CD4-positive, alpha-beta T cell treated with Interleukin-6 for 4 hours (primary cell): ENCODE measurements at places on chromosomes 12 and 14.

DNA sequence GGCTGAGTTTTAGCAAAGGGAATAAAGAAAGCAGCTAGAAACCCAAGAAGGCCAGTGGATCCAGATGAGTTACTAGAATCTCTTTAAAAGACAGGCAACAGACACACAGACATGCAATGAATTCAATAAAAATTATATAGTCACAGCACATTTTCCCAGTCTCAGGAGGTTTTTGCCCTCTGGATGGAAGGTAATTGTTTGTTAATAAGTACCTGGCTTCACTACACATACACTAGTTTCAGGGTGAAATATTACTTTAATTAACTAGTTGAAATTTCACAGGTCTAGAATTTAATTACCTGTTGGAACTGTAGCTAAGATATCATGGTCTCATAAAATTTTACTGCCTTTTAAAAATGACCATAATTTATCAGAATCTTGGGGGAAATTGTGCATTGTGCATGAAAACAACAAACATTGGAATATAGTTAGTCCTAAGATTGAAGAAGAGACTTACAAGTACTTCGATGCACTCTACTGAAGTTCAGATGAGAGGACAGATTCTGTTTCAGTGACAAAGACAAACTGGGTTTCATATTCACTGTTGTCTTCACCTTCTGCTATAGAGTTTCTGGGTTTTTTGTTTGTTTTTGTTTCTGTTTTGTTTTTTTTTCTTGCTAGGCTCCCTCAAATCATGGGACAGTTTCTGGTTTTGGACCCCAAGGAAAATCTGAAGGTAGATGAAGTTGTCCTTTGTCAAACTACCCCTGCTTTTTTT is 277.0 kb upstream of the GARIN6 start:
- no peak for DNase-seq

DNA sequence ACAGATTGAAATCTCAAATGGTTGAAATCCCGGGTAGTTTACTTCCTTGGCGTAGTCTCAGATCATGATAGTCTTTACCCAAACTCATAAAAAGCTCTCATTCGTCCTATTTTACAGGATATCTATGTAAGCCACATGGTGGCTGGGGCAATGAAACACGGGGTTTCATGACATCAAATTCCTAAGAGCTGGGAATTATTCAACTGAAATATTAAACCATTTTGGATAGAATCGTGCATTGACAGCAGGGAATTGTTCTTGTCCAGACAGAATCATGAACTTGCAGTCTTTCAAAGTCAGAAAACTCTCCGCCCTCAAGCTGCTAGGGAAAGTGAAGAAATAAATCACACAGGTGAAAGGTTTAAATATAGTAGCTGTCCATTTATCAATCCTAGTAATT is 33.2 kb upstream of the PRKAB1 start:
- DNase-seq, result no peak

DNA sequence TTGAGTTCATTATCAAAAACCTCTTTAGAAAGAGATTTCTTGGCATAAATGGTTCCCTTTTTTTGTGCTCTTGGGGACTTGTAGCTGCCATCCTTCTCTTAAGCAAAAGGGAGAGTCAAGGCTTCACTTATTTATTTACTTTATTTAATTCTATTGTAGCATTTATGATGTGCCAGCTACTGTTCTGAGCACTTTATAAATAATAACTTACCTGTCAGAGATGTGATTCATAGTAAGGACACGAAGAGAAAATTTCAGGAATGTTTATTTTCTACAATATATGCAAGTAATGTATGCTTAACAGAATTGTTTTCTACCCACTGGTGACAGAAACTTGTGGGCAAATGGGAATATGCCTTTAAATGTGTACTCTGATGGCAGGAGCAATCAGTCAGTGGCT is 33.3 kb downstream of the TMEM117 start:
- no peak for DNase-seq

- DNase-seq, result no peak
Measured at GRCh38 chr12:7892186-7892980, 19.7 kb upstream of the SLC2A14 start.

DNA sequence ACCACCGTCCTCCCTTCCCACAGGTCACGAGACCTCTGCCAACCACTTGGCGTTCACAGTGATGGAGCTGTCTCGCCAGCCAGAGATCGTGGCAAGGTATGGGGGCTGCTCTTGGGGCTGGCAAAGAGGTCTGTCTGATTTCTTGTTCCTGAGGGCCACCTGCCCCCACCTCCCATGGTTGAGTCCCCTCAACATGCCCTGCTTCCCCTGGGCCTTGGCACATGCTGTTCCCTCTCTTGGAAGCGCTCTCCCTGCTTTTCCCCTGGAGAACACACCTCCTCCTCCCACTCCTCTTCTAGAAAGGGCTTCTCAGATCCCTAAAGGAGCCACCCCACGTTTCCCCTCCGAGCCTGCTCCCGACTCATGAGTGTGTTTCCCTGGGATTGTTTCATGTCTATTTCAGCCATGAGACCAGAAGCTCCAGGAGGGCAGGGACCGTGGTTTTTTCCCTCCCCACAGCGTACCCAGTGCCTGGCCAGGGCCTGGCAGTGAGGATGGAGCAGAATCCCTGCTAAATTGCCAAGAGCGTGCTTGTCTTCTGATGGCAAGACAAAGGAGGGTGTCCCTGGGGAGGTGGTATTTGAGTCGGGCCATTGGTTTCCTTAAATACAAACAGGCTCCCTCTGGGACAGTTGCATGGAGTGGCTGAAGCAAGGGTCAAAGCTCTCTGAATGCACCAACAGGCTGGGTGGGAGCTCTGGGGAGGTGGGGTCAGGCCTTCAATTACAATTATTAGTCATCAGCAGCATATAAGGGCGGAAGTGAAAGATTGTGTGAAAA is 34.1 kb downstream of the CYP46A1 start:
- DNase-seq, result no peak

DNA sequence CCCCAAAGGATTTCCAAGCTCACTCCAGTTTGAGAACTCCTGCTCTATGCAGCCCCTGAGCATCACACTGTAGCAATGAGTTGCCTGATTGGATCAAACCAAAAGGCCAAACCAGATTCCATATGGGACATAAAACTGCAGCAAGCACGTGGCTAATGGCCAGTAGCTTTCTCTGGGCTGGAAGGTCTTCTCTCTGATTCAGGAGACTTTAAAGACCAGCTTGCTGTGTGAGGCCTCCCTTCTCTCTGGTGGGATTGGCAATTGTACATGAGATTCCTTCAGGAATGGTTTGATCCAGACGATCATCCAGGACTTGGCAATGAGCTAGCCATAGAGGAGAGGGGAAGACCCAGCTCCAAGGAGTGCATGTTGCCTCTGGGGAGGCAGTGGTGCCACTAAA is 50.2 kb downstream of the WSCD2 start:
- no peak for DNase-seq

DNA sequence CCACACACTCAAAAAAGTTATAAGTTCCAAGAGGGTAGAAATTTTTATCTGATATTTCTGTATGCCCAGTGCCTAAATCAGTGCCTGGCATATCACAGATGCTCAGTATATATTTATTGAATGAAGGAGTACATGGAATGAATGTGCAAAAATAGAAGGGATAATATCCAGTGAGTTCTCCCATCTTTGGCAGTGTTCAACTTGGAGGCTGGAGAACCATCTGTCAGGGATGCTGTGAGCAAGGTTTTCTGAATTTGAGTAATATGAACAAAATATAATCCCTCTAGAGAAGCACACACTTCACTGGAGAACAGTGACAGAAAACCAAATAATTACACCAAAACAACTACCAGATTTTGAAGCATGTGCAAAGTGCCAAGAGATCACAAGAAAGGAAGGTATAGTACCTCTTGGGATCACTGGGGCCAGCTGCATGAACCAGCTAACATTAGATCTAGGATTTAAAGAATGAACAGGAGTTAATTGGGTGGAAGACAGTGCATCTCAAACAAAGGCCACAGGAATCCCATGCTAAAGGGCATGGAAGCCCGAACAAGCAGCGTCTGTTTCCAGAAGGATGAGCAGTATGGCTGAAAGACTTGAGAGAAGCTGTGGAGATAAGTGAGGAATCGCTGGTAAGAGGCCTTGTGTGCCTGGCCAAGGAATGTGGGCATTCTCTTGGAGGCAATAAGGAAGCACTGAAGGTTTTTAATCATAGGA is 11.5 kb downstream of the SLC8A3 start:
- no peak for DNase-seq

- no peak for DNase-seq
Measured at GRCh38 chr12:118318744-118319143, 54.0 kb downstream of the TAOK3 start.

DNA sequence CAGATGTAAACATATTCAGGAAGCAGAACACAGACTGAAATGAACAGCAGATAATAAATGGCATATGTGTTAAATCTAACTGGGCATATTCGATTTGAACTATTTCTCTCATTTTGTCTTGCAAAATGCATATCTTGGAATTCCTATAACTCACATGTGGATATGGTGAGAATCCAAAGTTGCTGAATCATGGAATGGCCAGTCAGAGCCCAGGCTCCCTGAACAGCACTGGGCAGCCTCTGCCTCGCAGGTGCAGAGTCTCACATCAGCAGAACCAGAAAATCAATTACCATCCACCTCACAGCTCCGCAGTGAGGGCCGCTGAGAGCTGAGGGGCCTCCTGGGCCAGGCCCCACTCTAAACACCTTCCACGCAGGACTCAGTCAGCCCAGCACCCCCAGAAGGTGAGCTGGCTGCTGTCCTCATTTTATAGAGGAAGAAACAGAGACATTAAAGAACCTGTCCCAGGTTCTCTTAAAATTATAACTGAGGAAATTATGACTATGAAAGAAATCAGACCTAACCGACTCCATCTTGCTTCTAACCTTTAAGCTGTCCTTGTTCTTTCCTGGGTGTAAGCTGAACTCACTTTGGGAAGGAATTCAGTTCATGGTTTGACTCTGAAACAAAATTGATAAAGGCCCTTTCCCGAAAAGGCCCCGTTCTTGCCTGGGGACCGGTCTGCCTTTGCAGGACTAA is 269.1 kb upstream of the SFSWAP start:
- no peak for DNase-seq

DNA sequence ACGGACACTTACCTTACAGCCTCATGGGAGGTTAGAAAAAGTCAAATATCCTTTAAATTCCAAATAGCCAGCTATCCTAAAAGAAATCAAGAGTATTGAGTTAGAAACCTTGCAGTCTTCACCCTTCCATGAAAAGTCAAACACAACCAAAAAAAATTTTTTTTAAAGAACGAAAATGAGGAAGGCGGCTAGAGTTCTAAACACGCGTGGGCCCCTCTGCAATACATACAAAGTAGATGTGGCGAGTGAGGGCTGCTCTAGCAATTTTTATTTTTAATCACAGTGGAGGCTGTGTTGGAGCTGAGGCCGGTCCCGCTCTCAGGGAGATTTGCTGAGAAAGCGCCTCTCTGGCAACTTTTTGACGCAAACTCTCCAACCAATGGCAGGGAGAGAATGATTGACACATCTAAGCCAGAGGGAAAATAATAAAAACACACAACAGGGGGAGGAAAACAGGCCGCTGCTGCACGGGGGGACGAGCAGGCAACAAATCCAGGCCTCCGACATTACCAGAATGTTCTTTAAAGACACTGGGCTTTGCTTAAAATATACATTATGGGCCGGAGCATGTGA is at the start of gene OTX2:
Gene OTX2, minus strand, starts transcription at position 333 of the 573 bp plus-strand sequence. CDS start 5,023 bp downstream, outside the sequence.
- DNase-seq, result no peak

DNA sequence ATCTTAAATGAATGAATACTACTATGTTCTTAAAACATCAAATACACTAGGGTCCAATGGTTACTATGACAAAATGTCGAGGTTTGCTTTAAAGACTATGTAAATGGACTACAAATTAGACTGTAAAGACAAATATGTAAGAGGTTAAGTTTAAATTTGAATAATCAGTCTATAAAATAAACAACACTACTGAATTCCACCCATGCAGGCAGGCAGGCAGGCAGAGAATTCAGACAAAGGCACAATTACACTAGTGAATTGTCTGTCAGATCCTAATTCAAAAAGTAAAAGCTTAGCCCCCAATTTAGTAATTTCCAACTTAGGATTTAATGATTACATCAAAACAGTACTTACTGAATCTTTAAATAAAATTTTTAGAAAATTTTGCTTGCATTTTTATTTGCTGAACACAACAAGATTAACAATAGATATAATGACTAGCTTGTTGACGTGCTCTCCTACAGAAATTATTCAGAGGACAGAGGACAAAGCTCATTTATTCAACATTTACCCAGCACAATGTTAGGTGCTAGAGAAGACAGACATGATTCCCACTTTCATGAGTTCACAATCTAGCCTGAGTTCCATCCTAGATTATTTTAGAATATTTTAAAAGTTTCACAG is 97.4 kb downstream of the CDK17 start:
- no peak for DNase-seq

DNA sequence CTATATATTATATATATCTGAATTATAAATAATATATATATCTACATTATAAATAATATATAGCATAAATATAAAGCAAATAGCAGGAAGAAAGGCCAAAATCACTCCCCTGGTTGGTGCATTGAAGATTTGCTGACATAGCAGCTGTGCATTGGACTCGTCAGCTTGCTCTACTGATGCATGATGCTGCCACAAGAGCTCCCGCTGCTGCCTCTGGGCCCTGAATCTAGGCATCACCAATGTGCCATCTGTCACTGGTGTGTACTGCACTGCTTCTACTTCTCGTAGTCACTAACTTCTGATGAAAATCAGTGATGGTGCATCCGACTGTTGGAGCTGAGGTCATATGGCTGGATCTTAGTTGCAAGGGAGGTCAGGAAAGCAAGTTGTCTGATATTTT is 205.0 kb downstream of the ADAMTS20 start:
- DNase-seq, result no peak

DNA sequence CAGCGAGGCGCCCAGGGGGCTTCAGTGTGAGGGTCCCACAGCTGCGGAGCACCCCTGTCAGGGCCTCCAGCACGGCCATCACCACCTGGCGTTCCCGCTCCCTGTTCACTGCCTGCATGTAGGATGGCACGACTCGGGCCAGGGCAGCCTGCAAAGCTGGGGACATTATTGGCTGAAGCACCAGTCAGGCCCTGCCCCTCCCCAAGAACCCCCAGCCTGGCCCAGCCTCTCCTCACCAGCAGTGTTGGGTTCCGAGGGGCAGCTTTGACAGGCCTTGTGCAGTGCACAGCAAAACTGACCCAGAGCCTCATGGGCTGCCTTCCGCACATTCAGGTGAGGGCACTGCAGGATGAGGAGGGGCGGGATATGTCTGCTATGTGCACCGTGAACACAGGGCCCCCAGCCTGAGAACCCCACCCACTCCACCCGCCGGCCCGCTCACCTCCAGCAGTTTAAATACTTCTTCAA is 5.6 kb downstream of the IPO4 start:
- no peak for DNase-seq

DNA sequence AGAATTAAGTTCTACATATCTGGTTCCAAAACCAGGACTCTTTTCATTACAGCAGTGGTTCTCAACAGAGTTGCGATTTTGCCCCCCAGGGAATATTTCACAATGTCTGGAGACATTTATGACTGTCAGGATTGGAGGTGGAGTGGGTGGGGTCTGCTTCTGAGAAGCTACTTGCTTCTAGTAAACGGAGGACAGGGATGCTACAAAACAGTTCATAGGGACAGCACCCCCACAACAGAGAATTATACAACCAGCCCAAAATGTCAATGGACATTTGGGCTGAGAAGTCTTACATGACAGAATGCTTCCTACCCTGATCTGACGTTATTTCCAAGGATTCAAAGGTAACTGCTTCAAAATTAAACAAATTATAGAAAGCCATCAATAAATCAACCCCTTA is 739 bp upstream of the SPATA7 start:
- no peak for DNase-seq

GRCh38 chr14:37625597-37626595 is 30.5 kb downstream of the TTC6 start:
- DNase-seq, result no peak
